ENCODE measurements at places on chromosomes 3 and 15.

- DNase-seq, result peak; percentile 50
Observed at GRCh38 chr15:76060118-76060989, 569 bp downstream of the TMEM266 start.

DNA sequence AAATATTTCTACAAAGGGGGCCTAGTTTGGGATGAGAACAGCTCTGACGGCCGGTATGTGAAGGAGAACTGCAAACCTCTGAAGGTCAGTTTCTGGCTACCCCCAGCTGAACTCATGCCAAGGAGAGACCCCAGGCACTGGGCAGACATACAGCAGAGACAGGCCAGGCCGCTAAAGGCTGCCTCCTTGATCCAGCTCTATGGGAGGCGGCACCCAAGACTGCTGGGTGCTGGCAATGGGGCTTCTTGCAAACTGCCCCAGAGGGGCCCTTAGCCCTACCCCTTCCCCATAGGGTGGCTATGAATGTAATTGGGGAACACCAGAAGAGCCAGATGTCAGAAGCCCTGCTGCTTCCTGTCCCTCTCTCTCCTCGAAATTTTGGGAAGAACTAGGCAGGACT, 13.3 kb downstream of the CLK3 start:
- DNase-seq, result no peak

GRCh38 chr15:35014241-35014640, 26.2 kb upstream of the ZNF770 start:
- DNase-seq, result no peak

GRCh38 chr3:23256741-23257435, 53.8 kb downstream of the UBE2E2 start:
- DNase-seq, result no peak

DNA sequence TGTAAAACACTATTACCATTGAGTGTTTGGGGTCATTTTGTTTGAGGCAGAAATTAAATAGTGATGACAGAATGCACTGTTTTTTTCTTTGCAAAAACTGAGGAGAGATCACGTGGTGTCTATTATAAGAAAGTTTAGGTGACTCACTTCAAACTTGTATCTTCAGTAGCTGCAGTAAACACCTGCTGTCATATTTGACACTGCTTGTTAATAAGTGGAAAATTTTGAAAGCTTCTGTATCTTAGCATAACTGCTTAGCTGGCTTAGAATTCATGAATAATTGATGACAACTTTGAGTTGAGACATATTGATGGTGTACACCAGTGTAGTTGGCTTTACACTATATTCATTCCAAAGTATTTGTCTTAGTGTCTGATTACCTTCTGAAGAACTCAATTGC, 29.7 kb upstream of the MDFIC2 start:
- DNase-seq, result no peak

- no peak for DNase-seq
Observed at GRCh38 chr15:95024351-95024750, 793.0 kb downstream of the MCTP2 start.

DNA sequence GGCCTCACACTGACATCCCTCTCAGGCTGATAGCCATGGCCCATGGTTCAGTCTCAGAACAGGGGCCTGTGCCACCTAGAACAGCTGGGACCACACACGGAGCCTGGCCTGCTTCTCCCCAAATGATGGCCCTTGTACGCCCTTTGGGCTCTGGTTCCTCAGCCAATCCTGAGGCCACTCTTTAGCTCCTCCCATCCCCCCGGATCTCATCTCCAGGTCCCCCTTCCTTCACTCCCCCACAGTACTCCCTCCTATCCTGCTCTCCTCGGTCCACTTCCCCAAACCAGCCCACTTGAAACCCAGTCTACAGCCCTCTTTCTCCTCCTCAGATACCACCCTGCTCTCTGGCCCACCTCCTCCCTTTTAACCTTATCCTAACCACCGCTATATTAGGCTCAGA, 17.8 kb upstream of the ZFYVE19 start:
- no peak for DNase-seq

- no peak for DNase-seq
Observed at GRCh38 chr15:35092846-35093245, 7.8 kb upstream of the NANOGP8 start.

DNA sequence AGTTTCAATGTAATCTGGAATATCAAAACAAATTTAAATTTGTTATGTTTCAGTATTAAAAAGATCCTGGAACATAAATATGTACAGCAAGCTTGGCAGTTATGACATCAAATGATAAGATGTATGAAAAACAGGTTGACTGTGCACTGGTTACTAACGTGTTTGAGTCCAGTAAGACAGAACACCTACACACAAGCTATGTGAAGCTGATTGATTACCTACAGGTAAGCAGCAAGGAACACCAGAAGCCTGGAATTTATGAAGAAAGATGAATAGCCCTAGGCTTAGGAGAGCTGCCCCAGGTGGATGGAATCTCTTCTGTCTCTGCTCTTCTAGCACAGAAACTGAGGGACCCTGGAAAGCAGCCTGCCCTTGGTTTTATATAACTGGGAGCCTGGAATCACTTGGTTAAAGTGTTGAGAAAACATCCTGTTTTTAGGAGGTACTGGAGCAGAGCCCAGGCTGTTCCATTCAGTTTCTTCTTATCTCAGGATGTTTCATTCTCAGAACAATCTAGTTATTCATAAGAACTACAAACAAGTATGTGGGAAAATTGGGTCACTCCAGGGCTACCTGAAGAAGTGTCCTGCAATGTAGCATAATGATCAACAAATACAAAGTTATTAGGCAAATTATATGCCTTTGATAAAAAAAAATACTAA, 36.3 kb downstream of the SLITRK3 start:
- DNase-seq, result no peak

DNA sequence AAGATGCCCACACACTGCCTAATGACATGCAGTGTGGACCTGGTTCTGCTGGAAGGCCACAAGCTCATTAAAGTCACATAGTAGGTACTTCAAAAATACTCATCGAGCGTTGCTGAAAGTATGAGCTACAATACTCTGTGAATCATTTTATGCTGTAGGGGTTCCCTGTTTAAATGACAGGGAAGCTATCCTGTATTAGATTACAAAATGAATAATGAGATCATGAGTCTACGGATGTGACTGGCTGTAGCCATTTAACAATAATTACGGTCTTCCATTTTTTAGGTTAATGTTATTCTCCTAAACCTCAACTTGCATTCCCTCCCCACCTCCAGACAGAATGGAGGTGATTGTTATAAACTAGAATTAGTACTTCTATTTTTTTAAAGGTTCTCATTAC, 128.2 kb upstream of the FAM3D start:
- no peak for DNase-seq

DNA sequence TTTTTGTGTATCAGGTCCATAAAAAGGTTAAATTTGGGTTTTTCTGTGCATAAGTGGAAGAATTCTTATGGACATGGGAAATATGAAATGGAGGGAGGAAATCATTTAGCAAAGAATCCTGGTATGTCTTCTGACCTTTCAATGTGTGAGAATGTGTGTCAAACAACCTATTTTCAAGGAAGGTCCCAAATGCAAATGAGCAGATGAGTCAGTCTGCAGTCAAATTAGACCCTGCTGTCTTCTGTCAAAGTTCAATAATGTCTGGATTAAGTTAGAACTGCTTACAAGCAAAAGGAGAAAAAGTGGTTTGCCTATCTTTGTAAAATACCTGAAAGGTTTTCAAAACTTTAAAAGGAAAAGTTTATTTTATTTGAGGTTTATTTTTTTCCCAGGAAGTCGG, 15.3 kb downstream of the FBN1 start:
- DNase-seq, result no peak

DNA sequence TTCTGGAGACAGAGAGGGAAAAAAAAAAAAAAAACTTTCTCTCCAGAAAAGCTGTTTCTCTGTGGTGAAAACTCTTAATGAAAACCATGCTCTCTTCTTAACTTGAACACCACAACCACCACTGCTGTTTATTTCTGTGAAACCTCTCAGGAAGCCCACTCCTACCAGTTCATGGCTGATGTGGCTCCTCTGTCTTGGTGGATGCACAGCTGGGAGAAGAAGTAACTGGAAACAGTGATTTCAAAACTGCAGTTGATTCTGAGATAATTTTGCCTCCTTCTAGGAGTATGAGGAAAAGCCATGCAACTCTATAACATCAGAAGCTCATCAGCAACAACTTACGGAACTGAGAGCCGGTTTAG, 40.2 kb upstream of the PYGO1 start:
- DNase-seq, result no peak

- DNase-seq, result no peak
Observed at GRCh38 chr15:60589253-60589652, 110.3 kb upstream of the ICE2 start.

- no peak for DNase-seq
Observed at GRCh38 chr3:66399529-66400232, 101.1 kb downstream of the LRIG1 start.

DNA sequence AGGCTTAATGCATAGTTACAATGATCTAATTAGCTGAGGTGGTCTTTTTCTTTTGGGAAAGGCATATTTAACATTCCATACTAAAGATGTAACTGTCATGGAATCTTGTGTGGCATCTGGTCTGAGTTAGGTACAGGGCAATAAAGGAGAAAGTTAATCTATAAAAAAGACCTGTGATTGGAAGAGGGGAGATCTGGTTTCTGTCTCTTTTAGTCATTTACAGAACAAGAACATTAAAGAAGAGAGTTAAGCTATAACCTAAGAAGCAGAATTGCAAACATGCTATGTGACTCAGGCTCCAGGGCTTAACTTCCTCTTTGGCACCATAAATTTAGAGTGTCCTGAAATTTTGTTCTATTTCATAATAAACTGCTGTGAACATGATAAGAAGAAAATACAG, 47.2 kb upstream of the MME start:
- no peak for DNase-seq

DNA sequence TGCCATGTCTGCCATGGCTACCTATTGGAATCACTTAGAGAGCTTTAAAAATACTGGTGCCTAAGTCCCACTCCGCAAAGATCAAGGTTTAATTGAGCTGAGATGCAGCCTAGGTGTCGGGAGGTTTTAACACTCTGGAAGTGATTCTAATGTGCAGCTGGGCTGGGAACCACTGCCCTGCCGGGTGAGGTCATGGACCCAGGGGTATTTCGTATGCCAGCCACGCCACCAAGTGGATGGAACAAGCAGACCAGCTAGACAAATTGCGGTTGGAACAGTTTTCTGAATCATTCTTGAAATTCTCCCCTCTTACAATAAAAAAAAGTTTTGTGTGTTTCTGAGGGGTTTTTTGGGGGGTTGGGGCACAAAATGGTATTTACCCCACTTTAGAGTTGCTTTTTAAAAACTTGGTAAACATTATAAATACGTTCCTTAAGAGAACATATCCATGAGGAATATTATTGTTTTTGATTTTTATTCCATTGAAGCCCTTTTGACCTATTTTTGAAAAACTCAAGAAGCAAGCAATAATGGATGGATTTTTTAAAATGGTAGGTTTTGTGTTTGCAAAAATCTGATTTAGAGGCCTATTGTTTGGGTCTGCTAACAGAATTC, 66.2 kb upstream of the CSTA start:
- DNase-seq, result peak; percentile 55

All from activated B cell treated with CpG ODN at 0.5 μM for 24 hours (primary cell).